SW 1271 (cell line): ENCODE measurements at places on chromosomes 1 and 21.

DNA sequence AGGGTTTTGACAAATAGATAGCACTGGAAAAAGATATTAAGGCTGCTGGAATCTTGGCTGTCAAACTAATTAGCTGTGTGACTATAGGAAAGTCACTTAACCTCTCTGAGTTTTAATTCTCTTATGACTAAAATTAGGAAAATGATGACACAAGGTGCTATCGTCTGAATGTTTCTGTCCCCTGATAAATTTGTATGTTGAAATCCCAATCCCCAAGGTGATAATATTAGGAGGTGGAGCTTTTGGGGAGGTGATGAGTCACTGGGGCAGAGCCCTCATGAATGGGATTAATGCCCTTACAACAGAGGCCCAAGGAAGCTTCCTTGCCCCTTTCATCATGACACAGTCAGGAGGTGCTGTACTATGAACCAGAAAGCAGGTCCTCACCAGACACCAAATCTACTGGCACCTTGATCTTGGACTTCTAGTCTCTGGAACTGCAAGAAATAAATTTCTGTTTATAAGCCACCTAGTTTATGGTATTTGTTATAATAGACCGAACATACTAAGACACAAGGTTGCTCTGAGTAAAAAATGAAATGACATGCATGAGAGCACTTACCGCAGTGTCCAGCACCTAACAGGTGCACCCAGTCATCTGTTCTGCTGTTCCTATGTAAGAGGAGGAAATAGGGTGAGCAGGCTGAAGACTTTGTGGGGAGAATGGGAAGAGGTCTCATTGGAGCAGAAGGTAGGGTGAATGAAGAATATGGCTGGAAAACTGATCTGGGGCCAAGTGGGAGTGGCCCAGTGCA lies 26.3 kb upstream of the DISP1 start:
- DNase-seq, result no peak

- no peak for DNase-seq
These were observed 117.5 kb upstream of the GRIK3 start for GRCh38 chr1:37151789-37152188.

DNA sequence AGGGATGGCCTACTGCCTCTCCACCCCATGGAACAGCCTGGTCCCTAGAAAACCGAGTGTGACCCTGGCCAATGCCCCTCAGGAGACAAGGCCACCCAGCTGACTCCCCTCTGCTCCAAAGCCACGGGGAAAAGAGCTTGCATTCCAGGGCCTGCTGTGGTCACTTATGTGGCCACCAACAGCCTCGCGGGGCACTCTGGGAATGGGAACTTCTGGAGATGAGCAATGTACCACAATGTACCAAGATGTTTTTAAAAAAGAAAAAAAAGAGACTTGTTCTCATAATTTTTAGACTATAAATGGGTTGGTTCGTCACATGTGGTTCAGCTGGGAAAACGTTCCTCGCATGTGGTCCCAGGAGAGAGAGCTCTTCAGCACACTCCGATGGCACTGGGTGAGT lies 62.8 kb downstream of the SLC66A1 start:
- DNase-seq, result no peak

DNA sequence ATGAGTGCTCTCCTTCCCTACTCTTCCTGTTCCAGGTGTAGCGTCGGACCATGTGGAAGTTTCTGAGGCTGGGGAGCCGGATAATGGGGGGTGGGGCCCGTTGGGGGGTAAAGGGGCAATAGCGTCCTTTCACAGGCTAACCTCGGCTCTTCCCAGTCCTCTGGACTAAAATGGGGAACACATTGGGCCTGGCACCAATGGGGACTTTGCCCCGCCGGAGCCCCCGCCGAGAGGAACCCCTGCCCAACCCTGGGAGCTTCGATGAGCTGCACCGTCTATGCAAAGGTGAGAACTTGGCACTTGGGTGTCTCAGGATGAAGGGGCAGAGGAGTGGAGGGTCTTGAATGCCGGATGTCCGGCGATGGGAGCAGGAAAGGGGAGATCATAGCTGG lies 456 bp downstream of the TOMM40L start:
- DNase-seq, result no peak

- no peak for DNase-seq
These were observed 1.8 kb downstream of the OTUD7B start for GRCh38 chr1:150008699-150009098.

GRCh38 chr1:38715415-38715814 lies 144.2 kb downstream of the RRAGC start:
- DNase-seq, result no peak

DNA sequence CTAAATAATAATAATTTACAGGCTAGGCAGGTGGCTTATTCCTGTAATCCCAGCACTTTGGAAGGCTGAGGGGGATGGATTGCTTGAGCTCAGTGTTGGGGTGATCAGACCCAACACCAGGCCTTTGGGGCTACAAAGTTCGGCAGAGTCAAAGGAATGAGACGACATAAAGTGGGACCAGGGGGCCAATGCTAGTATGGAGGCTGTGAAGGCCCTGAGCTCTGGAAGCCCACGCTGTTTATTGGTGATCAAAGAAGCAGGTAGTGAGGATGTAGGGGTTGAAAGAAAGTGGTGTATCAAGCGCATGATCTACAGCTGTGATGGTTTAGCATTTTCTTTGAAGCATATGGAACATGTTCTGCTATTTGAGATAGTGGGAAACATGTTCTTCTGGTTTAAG lies 5.6 kb downstream of the BTBD8 start:
- no peak for DNase-seq

- DNase-seq, result no peak
These were observed 69.5 kb downstream of the XCL2 start for GRCh38 chr1:168474322-168474721.

DNA sequence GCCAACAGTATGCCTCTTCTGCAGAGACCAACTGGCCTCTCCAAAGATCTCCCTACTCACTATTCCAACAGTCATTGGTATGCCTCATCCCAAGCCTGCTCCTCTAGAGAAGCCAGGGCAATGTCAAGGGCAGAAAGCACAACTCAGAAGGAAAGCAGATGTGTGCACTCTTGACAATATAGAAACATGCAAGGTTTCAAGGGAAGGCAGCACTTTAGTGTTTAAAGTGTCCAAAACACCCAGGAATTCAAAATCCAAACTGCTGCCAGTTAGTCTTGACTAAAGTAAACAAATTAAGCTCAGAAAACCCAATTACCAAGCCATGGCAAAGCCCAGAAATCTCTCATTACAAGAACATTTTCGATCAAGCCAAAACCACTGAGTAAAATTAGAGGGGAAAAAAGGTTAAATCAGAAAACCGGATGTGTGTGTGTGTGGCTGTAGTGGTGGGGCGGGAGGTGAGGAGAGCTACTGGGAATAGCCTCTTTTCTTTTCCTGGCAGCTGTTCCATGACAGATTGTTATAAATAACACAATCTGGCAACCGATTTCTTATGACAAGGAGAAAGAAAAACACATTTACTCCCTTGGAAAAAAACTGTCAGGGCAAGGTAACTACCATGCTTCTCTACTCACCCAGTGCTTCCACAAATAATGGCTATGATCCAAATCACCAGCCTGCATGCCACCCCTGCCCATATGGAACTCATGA lies 39.2 kb downstream of the EIF2B3 start:
- no peak for DNase-seq

- DNase-seq, result no peak
These were observed 618 bp upstream of the SERTAD4 start for GRCh38 chr1:210231846-210232510.

DNA sequence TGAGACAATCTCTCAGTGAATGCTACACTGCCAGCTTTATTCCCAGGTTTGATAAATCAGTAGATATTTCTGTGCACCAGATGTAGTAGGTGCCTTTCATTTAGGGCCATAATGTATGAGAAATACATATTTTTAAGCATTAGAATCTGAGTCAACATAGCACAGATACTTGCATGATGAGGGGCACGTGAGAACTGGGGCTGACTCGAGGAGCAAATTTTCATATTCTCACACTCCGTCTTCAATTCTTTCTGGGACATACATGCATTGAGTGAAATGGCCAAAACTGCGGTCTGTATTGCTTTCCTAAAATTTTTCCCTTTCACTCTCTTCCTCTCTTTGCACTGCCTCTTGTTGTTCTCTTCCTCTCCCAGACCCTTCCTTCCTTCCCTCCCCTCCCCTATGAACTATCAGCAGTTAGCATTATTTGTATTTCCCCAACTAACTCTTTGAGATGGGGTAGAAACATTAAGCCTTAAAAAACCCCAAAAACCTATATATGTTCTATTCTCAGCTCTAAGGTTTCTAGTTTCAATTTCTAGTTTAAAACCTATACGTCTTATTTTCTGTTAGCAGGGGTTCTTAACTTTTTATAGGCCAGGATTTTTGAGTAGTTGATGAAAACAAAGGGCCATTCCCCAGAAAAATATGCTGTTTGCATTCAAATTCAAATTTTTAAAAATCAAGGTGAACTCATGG lies 289.1 kb downstream of the PTBP2 start:
- no peak for DNase-seq

GRCh38 chr21:23138797-23139196 lies 2140.6 kb downstream of the NCAM2 start:
- DNase-seq, result no peak

- no peak for DNase-seq
These were observed 7.3 kb upstream of the CA6 start for GRCh38 chr1:8938232-8938999.

DNA sequence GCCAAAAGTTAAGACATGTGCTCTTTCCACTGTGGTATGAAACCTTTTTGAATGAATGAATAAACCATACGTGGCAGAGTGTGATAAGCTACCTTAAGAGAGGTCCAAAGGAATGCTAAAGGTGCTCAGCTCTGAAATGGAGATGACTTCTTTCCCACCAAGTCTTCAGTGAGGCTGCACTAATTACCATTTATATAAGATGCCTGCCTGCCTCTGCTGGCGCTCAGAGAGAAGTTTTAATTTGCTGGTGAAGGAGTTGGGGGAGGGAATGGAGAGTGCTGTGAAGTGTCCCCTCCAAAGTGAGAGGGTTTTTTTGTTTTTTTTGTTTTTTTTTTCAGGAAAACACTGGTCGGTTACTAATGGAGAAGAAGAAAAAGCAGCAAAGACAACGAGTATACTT lies 559.0 kb downstream of the OMA1 start:
- DNase-seq, result no peak

GRCh38 chr1:234517110-234517802 lies 38.3 kb upstream of the TARBP1 start:
- DNase-seq, result no peak

DNA sequence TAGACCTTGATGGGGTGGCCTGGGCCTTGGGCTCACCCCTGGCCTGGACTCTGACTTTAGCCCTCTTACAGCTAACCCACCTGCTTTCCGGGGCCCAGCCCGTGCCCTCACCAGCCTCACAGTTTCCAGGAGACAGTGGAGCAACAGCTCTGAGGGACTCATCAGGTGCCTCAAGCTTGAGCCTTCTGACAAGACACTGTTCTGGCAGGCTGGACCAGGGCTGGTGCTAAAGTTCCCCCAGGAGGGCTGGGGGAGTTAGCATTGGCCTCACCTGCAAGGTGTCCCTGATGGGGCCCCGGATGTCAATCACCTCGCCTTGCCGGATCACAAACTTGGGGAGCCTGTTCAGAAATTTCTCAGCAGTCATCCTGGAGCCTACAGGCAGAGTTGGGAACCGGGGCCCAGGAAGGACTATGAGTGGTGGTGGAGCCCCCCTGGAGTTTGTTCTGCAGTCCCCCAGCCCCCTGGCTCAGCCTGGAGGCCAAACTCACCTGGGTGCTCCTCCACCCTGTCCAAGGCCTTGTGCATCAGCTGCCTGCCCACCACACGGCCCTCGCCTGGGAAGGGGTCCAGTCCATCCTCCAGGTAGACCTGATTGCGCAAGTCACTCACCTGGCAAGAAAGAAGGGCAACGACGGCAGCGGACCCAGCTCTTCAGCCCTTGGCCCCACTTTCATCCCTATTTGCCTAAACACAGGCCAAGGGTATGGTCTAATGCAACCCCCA lies 4.1 kb downstream of the SH3BGRL3 start:
- no peak for DNase-seq

- DNase-seq, result no peak
These were observed 60.3 kb downstream of the XCL2 start for GRCh38 chr1:168483539-168483938.

DNA sequence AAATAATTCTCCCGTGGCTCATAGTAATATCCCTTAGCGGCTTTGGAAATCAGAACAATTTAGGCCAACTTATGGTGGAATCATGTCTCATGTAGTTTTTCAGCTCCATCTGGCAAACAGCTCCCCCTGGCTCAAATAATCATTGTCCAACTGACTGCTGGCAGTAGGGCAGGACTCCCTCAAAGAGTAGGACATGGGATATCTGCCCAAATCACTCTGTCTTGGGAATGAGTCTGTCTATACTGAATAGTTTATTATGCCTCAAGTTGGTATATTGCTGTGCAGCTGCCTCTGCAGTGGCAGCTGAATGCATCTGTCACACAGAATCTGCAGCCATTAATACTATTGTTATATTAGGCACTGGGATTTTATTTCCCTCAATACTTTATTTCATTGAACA lies 255.7 kb downstream of the COL11A1 start:
- no peak for DNase-seq

DNA sequence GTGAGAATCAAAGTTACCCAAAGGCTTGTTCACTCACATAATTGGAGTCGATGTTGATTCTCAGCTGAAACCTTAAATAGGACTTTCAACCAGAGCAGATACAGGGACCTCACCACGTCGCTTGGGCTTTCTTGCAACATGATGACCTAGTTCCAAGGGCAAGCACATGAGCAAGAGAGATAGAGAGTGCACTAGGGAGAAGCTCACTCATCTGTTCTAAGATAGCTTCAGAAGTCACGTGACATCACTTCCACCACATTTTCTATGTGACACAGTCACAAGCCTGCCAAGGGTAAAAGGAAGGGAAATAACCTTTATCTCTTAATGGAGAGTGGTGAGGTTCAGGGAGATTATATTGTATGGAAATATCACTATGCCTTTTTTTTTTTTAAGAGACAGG lies 470.1 kb upstream of the PLXNA2 start:
- DNase-seq, result no peak

- no peak for DNase-seq
These were observed 158.0 kb downstream of the GPATCH2 start for GRCh38 chr1:217472915-217473314.

DNA sequence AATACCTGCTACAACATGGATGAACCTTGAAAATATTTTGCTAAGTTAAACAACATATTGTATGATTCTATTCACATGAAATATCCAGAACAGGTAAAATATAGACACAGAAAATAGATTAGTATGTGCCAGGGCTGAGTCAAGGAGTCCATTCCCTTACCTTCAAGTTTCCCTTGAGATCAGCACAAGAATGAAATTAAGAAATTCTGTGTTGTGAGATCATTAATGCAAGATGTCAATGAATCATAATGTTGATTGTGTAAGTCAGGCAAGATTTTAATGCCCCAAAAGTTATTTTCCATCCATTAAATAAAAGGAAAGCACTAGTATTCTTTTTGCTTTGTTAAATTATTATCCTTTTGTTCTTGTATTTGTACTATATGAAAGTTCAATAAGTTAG lies 139.4 kb downstream of the MRPL39 start:
- DNase-seq, result no peak
